ENCODE measurements at places on chromosomes 2 and 18. TPM values are rescaled to one million over a fixed set of nuclear protein-coding genes. Genes with fewer than 3 reads are reported as not detected.

DNA sequence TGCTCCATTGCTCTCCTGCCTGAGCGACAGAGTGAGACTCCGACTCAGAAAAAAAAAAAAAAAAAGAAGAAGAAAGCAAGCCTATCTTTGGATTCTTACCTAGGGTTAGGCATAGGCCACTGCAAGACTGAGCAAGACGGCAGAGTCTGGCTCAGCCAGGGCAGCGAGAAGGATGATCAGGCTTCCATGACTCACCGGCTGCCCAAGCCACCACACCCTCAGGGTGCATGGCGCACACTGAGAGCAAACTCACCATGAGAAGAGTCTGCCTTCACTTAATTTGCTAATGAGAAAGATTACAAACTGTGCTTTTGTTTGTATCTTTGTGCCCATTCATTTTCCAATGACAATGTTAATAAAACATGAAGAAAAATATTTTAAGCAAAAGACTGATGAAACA, 8.2 kb downstream of the FAM110C start:
- no peaks in the 10 kb centered on the region for H3K36me3 ChIP-seq
- H3K4me3 ChIP-seq, result no peak overlapping the region
- H3K27me3 ChIP-seq, result peaks cover 26% of the 10 kb centered on the region
- H3K27ac ChIP-seq, result no peak overlapping the region
- peaks cover 4% of the 10 kb centered on the region for H3K4me1 ChIP-seq
- DNase-seq, result no peak

DNA sequence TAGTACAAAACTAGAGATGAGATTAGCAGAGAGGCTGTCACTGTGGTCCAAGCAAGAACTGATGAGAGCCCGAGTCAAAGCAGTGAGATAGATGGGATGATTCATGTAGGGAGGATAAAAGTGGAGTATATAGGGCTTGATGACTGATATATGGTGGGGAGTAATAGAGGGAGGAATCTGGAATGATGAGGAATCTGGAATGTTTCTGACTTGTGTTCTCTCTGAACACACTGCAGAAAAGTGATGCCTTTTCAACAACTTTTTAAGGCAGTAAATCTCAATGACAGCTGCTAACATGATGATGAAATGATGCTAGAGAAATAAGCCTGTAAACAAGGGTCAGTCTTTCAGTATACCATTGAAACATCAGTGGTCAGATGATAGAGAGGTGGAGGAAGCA, 143.5 kb upstream of the SP5 start:
- H3K4me1 ChIP-seq, result no peaks in the 10 kb centered on the region
- no peak overlapping the region for H3K4me3 ChIP-seq
- DNase-seq, result no peak

DNA sequence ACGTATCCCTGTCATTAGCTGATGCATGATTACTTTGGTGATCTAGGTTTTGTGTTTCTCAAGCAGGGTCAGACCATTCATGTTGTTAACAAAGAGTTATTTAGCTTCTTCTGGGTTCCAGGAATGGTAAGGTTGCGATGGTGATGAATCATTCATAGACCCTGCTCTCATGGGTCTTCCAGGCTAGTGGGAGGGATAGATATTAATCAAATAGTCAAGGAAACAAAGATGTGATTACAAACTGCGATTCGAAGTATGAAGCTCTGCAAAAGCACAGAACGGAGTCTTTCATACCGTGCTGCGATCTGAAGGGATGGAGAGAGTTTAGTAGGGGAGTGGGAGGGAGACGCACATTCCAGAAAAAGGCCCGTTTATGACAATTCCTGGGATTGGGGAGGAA, 42.1 kb downstream of the CAVIN2 start:
- H3K4me1 ChIP-seq, result no peaks in the 10 kb centered on the region
- H3K36me3 ChIP-seq, result no peaks in the 10 kb centered on the region
- no peak for DNase-seq
- H3K27me3 ChIP-seq, result no peaks in the 10 kb centered on the region
- no peak overlapping the region for H3K27ac ChIP-seq

DNA sequence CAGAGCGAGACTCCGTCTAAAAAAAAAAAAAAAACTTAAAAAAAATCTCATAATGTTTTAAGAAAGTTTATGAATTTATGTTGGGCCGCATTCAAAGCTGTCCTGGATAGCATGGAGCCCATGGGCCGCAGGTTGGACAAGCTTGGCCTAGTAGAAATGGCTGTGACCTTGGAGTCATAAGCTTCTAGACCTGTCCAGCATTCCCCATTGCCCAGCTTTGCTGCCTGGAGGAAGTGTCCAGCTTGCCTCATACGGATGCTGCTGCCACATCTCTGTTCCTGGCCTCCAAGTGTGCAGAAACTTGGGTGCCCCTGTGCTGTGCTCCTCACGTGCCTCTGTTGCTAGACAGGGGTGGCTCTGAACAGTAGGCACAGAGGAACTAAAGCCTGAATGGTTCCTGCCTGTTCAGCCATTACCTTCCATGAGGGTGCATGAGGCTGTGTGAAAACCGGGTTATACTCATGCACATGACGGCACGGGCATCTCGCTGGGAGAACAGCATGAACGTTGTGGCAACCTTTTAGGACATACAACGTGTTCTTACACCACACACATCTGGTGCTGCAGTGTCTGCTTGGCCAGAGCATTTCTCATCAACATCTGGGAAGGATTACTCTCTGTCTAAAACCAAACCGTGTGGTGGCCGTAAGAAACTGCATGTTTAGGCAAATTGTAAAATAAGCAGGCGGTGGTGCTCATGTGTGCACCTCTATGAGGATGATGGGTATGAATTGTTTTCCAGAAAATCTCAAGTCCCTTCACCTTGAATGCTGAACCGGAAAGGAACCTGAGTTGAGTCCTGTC, 38.2 kb downstream of the FHOD3 start:
- no peak overlapping the region for H3K4me3 ChIP-seq
- peaks cover 57% of the 10 kb centered on the region for H3K4me1 ChIP-seq
- H3K27me3 ChIP-seq, result no peaks in the 10 kb centered on the region
- no peak for DNase-seq
- no peak overlapping the region for H3K27ac ChIP-seq

GRCh38 chr2:99850084-99850710, 292.2 kb downstream of the AFF3 start:
- H3K4me1 ChIP-seq, result peaks cover 10% of the 10 kb centered on the region
- DNase-seq, result no peak
- no peak overlapping the region for H3K4me3 ChIP-seq
- no peaks in the 10 kb centered on the region for H3K36me3 ChIP-seq

DNA sequence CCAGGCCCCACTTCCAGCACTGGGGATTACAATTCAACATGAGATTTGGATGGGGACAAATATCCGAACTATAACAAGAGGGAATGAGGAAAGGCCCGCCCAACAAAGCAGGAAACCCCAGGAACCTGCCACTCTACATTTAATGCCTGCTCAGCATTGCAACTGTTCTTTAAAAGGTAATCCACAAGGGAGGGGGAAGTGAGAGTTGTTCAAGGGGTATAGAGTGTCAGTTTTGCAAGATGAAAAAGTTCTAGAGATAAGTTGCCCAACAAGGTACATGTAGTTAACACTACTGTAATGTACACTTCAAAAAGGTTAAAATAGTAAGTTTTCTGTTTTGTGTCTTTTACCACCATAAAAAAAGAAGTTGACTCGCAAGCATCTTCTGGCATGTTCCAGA, 137.6 kb downstream of the MBD2 start:
- DNase-seq, result no peak
- H3K4me1 ChIP-seq, result no peaks in the 10 kb centered on the region
- H3K27ac ChIP-seq, result no peak overlapping the region
- H3K4me3 ChIP-seq, result no peak overlapping the region
- no peaks in the 10 kb centered on the region for H3K27me3 ChIP-seq
- H3K36me3 ChIP-seq, result no peaks in the 10 kb centered on the region

- no peak overlapping the region for H3K4me3 ChIP-seq
- H3K27ac ChIP-seq, result no peak overlapping the region
- no peaks in the 10 kb centered on the region for H3K36me3 ChIP-seq
- no peaks in the 10 kb centered on the region for H3K27me3 ChIP-seq
- DNase-seq, result no peak
- no peaks in the 10 kb centered on the region for H3K4me1 ChIP-seq
These were observed 58.8 kb downstream of the ST6GAL2 start for GRCh38 chr2:106827158-106827557.

DNA sequence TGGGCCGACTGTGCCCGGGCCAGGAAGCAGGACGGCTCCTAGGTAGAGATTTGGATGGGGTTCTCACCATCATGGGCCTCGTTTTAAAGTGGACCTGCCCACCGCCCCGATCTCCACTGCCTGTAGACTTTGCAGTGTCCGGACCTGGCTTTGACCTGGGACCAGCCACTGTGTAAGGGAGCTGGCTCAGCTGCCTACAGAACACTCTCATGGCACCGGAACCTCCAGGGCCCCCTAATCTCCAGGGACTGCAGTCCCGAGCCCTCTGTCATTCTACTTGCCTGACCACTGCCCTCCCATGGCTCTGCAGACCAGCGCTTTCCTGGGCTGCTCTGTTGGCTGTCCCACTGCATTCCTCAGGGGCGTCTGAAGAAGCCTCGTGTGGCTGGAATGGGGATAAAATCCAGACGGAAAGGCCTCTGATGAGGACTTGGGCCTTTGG, 120.8 kb downstream of the GLI2 start:
- DNase-seq, result peak; percentile 60
- no peaks in the 10 kb centered on the region for H3K27me3 ChIP-seq
- peak overlapping the region; percentile 10 for H3K27ac ChIP-seq

DNA sequence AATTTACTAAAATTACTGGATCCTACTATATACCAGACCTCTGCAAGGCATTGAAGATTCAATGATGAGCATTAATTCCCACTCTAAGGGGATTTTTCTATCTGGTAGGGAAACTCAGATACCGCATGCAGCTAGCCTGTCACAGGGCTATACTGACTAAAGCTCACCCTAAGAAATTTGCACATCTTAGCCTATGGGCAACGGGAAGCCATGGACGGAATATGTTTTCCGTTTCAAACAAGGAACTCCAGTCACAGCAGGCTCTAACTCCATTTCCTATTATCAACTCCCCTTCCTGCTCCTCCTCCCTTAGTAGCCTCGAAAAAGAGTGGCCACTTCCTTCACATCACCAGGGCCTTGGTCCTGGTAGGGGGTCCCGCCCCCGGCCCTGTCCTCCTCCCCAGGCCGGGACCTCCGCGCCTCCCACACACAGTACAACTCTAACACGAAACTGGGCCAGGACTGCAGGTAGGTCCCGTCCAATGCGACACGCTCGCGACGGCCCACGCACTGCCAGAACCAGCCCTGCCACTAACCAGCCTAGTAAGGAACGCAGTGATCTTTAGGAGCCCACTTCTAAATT, 659 bp upstream of the COX5B start:
- no peaks in the 10 kb centered on the region for H3K27me3 ChIP-seq
- no peak for DNase-seq
- peak overlapping the region; percentile 93 for H3K27ac ChIP-seq
- H3K4me1 ChIP-seq, result peaks cover 15% of the 10 kb centered on the region

DNA sequence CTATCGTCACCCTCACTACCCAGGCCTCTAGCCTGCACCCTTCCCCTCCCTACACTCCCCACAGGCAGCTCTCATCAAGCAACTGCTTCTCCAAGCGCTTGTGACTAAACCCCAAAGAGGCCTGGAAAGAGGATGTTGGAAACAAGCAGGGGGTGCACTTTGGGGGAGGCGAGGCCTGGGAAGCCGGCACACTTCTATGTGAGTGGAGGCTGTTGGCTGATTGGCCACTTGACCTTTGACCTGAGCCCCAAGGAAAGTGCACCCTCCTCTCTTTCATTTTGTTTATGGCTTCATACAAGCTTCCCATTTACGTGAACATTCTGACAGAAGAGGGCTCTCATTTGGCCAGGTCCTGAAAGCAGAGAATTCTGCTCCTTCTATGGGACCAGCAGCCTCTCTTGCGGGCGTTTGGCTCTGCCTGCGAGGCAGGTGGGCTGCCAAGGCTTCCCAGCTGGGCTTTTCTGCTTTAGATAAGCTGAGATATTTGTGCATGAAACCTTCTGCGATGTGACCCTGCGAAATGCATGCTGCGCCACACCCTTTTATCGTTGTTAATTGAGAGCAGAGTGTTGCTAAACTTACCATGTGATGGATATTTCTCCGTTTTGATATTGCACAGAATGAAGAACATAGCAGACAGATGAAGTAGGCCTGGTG, 134.8 kb upstream of the NCK2 start:
- no peak overlapping the region for H3K4me3 ChIP-seq
- peaks cover 38% of the 10 kb centered on the region for H3K4me1 ChIP-seq
- DNase-seq, result peak; percentile 62
- H3K36me3 ChIP-seq, result no peaks in the 10 kb centered on the region

DNA sequence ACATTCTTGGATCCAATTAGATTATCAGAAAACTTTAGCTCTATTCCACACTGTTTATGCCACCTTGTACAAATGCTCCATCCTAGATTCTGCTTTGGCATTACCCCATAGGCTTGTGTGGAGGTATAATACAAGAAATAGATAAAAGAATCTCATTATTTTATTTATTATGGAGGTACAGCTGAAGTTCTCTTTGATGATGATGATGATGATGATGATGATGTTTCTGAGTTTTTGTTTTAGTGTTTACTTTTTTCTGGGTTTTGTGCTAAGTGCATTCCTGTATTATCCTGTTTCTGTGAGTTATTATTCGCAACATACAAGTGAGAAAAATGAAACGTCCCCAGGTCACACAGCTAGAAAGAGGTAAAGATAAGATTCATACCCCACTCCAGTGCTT, 43.4 kb downstream of the ANXA4 start:
- no peaks in the 10 kb centered on the region for H3K36me3 ChIP-seq
- H3K27me3 ChIP-seq, result no peaks in the 10 kb centered on the region
- no peak overlapping the region for H3K27ac ChIP-seq
- no peak for DNase-seq

- H3K36me3 ChIP-seq, result no peaks in the 10 kb centered on the region
- H3K4me3 ChIP-seq, result no peak overlapping the region
- H3K27ac ChIP-seq, result no peak overlapping the region
- peaks cover 7% of the 10 kb centered on the region for H3K4me1 ChIP-seq
- no peaks in the 10 kb centered on the region for H3K27me3 ChIP-seq
These were observed 172.2 kb upstream of the SETBP1 start for GRCh38 chr18:44508474-44508873.

DNA sequence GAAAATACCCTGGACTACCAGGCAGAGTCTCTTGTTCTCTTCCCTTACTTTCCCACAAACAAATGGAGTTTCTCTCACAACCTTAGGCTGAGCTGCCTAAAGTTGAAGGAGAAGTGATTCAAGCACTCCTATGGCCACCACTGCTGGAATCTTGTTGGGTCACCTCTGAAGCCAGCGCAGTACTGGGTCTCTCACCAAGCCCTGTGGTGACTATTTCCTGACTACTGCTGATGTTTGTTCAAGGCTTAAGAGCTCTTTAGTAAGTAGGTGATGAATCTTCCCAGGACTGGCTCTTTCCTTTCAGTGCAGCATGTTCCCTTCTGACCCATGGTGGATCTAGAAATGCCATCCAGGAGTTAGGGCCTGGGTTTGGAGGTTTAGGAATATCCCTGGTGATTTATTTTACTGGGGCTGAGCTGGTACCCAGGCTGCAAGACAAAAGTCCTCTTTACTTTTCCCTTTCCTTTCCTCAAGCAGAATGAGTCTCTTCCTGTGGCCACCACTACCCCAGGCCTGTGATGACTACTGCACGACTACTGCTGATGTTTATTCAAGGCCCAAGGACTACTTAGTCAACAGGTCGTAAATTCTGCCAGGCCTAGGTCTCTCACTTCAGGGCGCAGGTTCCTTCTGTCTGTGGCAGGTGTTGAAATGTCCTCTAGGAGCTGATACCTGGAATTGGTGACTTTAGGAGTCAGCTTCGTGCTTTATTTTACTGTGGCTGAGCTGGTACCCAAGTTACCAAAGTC, 121.8 kb downstream of the SLC4A10 start:
- no peaks in the 10 kb centered on the region for H3K4me1 ChIP-seq
- no peak overlapping the region for H3K4me3 ChIP-seq
- no peaks in the 10 kb centered on the region for H3K36me3 ChIP-seq
- no peak overlapping the region for H3K27ac ChIP-seq
- no peaks in the 10 kb centered on the region for H3K27me3 ChIP-seq

The ST6GAL2 gene
- polyA plus RNA-seq, result not detected

The HS6ST1 gene
- 13.8 TPM for polyA plus RNA-seq

The NEUROD1 gene
- not detected for polyA plus RNA-seq

The HOXD9 gene
- not detected for polyA plus RNA-seq

Data from cardiac muscle cell (in vitro differentiated cells and primary cell).